NCI-H2171 (cell line): ENCODE measurements at places on chromosomes 6 and 20.
A peak's percentile ranks its signal among the peaks of the same experiment; 100 is the strongest.

- DNase-seq: no peak
These were observed 5.4 kb upstream of the POU3F2 start for GRCh38 chr6:98828941-98829411.

- no peak for DNase-seq
These were observed 141.1 kb downstream of the CEP57L1 start for GRCh38 chr6:109236115-109237076.

DNA sequence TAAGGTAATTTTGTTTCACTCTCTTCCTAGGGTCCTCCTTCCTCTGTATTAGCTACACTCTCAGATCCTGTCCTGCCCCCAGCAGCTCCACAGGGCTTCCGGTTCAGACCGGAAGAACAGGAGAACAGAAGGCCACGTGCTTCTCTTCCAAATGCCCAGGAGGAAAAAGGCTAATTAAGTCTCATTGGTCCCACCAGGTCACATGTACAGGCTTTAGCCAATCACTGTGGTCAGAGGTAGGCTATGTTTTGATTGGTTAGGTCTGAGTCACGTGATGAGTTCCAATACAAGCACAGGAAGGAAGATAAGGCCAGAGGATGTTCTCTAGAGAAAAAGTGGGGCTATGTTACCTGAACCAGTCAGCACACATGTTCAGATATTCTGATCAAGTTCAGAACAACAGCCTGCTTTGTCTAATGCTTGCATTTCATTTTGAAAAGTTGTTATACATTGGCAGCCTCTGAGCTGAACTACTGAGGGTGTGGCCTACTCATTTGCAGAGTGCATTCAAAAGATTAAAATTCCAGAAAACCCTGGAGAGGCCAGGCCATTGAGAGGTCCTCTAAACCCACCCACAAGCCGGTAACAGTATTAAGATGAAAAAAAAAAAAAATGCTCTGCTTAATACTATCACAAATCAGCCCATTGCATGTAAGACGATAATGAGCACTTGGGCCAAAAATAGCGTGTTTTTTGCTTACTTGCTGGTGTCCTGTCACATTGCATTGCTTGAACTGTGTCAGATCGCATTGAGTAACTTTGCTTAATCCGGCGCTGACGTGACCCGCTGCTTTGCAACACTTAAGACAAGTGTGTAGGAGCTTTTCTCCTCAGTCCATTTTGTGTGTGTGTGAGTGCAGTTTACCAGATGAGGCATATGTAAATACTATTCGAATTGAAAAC, 170.3 kb downstream of the TSHZ2 start:
- no peak for DNase-seq

DNA sequence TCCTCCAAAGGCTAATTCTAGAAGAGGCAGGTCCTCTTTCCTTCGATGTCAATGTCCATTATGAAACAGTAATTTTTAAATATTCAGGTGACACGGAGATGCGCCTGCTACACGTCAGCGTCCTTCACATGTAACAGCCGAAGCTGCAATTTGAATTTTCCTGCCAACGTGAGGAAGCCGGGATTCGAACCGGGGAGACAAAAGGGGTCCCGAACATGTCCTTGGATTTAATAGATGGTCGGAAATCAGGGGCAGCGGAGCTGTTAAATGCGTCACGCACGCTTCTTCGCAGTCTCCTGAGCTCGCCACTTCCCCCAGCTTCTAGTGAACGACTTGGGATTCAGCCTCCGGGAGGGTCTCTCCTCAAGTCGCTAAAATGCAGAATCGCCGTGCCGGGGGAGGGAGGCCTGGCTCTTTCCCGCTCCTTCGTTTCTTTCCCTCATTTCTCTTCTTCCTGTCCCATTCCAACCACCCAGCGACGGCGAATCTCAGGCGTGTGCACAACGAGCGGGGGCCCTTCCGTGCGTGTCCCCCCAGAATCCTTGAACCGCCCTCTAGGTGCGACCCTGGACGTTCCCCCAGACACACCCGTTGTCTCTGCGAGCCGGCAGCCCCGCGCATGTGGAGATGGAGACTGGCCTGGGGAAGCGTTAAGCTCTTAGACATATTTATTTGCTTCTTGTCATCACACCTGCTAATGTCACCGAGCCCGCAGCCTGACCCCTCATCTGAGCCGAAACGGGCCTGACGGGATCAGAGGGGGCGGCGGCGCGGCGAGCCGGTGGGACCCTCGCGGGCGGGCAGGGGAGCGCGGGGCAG, 1.3 kb upstream of the FOXC1 start:
- DNase-seq: no peak

- DNase-seq: no peak
These were observed 45.0 kb downstream of the BMP2 start for GRCh38 chr20:6812530-6812929.

DNA sequence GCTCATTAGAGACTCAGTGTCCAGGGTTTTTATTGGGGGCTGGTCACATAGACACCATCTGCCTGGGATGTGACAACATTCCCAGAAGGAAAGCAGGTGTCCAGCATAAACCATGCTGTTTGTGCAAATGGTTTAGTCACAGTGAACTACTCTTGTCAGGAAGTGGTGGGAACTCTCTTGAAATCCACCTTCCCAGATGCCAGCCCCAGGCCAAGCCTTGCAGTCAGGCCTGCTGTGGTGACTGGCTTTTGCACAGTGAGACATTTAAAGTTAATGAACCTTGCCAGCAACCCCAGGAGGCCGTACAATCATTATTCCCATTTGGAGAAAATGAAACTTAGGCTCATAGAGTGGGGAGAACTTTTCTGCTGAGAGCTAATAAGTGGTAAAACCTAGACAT, 242.5 kb upstream of the KCNG1 start:
- no peak for DNase-seq

DNA sequence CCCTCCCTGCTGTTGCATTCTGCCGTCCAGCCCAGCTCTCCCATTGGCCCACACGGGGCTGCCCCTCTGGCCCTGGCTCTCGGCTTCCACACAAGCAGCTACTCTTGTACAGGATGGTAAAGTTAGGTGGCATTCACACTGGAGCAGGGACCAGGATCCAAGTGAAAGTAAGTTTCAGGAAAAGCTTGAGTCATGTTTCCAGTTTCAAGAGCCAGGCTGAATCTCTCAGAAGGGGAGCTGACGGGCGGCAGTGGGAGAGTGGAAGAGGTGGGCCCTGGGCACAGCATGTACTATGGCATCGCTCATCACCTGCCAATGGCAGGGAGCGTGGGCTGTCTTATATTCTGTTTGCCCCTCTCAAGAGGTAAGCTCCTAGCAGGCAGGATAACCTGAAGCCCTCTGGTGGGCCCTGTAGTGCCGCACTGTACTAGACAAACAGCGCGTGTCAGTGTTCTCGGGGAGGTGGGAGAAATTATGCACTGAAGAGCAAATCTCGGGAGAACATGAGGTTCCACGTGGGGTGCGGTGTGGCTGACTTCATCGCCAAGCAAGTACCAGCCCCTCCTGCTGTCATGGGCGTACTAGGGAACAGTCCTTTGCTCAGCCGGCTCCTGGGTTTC, 241.5 kb downstream of the NRN1 start:
- no peak for DNase-seq

DNA sequence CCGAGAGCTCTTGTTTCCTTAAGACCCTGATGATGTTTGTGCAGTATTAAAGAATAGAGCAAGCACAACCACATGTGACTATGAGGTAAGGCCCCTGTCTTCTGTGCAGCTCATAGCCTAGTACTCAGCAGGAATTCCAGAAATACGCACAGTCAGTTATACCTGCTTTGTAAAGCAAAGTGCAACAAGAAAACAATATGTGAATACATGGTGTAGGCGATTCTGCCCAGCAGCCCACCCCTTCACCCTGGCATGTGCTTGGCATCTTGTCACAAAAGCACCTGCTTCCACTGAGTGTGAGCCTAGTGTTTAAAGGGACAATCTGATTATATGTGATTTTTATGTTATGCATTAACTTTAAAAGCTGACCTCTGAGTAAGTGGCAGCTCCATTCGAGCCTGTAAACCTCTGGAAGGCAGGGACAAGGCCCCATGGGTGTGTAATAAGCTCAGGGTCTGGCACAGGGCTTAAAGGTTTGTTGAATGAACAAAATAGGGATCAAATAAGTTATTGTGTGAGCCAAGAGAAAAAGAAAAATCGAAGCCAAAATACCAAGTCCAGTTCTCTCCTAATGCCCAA, 148.7 kb downstream of the DOK5 start:
- DNase-seq: no peak

GRCh38 chr20:57509665-57510237, 15.2 kb downstream of the CTCFL start:
- no peak for DNase-seq

DNA sequence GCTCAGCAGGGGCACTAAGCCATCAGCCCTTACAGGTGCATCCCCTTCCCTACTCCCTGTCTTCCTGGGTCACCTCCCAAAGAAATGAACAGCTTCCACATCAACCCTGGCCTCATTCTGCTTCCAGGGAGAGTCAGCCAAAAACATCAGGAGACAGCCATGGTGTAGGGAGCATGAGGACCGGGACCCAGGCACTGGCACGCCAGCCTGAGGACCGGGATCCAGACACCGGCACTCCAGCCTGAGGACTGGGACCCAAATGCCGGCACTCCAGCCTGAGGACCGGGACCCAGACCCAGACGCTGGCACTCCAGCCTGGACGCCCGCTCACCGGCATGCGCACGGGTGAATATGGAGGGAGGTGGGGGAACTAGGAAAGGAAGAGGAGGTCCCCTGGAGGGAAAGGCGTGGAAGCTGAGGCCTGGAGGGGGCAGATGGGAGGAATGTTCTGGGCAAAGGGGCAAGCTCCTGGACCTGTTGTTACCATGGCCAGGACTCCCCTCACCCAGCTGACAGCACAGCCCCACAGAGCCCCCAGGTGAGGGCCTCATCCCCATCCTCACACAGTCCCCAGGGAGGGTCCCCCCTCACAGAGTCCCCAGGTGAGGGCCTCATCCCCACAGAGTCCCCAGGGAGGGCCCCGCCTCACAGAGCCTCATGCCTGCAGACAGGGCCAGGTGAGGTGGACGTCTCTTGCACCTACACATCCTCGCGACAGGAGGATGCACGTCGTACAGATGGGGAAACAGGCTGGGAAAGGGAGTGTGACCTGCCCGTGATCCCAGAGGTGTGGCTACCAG, 26.0 kb upstream of the MRGBP start:
- no peak for DNase-seq

DNA sequence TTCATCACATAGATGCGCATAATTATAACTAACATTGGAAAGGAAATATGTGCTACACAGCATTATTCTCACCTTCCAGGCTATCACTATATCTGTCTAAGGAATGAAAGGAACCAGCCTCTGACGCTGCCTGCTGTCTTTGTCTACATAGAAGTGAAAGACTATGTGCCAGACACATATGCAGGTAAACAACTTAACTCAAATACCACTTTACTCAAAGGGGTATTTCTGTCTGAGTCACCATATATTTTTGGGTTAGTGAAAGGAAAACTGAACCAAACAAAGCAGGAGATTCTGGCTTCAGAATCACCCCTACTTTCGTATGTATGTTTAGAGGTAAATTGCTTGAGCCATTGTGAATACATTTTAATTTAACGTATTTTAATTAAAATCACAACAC, 328.6 kb upstream of the PLCB4 start:
- no peak for DNase-seq

GRCh38 chr6:139394027-139394649, 19.7 kb upstream of the CITED2 start:
- DNase-seq: no peak

DNA sequence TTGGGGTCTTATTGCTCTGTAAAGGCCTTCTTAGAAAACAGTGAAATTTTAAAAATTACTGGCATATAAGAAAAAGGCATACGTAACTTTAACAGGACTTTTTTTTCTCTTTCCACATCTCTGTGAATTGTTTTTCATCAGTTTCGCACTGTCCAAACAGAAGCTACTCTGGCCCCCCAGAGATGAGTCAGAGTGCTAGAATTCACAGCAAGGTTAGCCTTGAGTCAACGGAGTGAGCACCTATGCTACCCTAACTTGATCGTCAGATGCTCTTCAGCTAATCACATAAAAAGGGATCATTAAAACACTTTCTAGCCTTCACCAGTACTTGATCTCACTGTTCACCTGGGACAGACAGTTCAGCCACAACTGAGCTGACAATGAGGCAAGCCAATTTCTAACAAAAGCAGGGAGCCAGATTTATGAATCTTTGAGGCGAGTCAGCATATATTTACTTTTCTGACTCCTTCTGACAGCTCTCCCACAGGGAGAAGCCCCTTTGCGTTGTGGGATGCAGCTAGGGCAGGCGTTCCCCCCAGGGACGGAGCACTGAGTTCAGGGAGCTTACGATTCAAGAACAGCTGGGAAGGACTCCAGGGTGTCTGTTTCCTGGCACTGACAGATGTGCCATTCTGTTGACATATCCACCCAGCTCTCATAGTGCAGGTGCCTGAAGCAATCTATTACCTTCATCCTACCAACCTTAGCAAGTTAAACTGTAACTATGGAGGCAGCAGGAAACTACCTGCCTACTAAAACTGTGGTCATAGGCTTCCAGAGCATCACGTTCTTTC, 46.4 kb upstream of the SPDEF start:
- DNase-seq: peak; percentile 88

- no peak for DNase-seq
These were observed 760 bp upstream of the IBTK start for GRCh38 chr6:82248273-82248735.

GRCh38 chr20:3158968-3159431, 665 bp downstream of the FASTKD5 start:
- no peak for DNase-seq
